ENCODE measurements at places on chromosomes 12 and 14.

GRCh38 chr14:55904086-55904485 is 214.1 kb upstream of the PELI2 start:
- no peak for DNase-seq

DNA sequence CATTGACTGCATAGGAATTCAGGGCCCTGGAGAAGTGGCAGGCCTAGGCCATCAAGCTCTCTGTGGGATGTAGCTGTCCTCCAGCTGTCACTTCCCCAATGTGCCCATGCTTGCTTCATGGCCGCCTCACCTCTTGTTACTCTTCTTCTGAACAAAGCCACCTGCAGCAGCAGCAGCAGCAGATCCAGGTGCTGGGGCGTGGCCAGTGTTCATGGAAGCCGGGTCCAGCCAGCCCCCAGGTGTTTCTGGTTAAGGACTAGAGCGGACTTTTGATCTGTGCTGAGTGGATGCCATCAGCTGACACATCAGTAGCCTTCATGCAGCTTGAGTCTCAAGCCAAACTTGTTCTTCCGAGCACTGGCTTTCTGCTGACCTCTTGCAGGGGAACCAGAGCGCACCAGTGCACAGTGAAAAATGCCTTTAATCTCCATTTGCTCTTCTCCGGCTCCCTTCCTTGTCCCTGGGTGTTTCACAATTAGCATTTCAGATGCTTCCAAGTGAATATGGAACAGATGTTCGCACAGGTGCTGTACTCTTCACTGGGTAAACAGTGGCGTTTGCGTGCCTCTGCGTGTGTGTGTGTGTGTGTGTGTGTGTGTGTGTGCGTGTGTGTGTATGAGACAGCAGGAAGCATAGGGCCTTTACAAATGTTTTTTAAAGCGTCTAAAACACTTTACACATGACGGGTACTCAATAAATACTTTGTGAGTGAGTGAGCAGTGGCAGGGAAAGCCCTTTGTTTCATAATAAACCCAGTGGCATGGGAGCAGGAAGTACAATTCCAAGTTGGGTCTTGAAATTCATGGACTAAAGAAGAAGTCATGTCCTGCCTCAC is 20.1 kb downstream of the TPCN1 start:
- DNase-seq, result no peak

- no peak for DNase-seq
Observed at GRCh38 chr12:93944201-93944600, 204.2 kb upstream of the PLXNC1 start.

- DNase-seq, result no peak
Observed at GRCh38 chr14:35991356-35991755, 165.2 kb downstream of the BRMS1L start.

GRCh38 chr14:70073924-70074566 is 114.7 kb downstream of the SLC8A3 start:
- DNase-seq, result peak; percentile 60

DNA sequence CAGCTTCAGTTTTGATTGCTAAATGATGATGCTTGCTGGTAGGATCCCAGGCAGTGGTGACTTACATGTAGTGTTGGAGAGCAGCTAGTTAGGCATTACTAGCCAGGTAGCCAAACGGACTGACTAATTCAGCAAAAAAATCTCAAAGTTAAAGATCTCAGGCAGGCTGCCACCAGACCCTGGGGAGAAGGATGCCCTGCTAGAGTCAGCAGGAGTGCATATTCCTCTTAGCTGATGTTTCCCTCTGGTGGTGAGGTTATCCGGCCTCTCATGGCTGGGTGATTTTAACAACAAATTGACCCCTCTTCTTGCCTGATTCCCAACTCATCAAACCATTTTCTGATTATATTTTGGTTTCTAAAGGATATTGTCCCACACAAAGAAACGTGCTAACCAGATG is 2.8 kb downstream of the EFS start:
- no peak for DNase-seq

GRCh38 chr12:79451978-79452377 is 238.8 kb downstream of the PAWR start:
- peak; percentile 59 for DNase-seq

DNA sequence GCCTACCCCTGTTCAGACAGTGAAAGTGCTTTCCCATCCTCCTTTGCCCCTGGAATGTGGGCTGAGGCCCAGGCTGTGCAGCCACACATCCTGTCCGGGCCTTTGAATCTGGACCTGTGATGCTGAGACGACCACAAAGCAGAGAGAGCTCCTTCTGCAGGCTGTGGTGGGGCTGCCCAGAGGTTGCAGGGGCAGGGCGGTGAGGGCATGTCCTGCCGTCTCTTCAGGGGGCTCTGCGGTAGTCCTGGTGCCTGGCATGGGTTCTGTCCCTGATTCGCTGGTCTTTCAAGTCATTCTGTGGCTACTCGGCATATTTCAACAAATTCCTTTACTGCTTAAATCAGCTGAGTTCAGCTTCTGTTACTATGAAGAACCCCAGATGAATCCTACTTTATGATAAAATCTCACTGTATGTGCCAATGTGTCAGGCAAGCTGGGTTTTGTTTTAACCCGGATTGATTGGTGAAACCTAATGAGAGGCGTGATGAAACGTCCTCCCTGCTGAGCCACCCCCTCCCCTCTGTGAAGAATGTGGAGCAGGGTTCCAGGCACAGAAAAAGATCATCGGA is 63.4 kb upstream of the DICER1 start:
- no peak for DNase-seq

- DNase-seq, result no peak
Observed at GRCh38 chr12:129619271-129619670, 284.6 kb downstream of the TMEM132D start.

GRCh38 chr12:4388032-4388431 is 8.5 kb upstream of the FGF23 start:
- no peak for DNase-seq

DNA sequence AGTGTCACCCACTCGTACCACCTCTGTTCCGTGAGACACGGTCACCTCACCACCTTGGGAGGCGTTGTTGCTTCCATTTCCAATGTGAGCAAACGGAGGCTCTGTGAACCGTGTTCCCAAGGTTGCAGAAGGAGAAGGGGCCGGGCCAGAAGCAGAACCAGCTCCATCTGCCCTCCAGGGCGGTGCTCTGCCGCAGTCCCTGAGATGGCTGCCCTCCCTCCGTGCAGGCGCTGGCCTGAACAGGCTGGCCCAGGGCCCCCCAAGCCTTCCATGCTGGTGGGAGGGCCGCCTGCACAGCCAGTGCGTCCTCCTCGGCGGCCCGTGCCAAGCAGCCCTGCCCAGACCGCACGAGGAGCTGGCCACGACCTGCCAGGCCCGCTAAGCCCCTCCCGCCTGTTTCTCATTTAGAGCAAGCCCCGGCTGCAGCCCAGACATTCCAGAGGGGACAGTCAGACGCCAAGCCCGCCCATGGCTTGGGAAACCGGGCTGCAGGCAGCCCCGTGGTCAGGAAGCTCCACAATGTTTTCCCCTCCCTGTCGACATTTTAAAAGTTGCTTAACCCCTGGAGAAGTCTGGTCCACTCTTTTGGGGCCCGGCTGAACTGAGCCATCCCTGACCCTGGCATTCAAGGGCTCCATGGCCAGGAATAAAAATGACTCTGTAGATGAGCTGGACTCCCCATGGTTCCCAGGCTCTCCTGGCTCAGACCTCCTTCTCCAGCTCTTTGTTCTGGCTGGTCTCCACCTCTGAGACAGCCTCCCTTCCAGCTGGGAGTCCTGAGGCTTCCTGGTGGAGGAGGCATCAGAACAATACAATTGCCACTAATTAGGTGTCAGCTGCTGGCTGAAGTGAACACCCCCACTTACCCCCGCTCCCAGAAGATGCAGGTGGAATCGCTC is 236.0 kb downstream of the BCL11B start:
- peak; percentile 84 for DNase-seq

DNA sequence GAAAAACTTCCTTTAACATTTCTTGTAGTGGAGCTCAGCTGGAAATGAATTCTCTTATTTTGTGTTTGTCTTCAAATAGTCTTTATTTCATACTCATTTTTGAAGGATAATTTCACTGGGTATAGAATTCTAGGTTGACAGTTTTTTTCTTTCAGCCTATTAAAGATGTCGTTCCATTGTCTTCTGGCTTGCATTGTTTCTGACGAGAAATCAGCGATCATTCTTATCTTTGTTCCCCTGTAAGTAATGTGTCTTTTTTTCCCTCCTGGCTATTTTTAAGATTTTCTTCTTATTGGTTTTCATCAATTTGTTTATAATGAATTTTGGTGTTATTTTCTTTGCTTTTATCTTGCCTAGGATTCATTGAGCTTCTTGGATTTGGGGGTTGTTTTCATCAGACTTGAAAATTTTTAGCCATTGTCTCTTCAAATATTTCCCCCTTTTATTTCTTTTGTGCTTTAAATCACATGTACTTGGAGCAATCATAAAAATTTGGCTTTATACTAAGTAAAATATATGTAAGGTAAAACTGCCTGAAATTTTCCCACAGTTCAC is 89.4 kb downstream of the UNC79 start:
- DNase-seq, result no peak

GRCh38 chr12:58533652-58534051 is 386.7 kb downstream of the LRIG3 start:
- DNase-seq, result no peak

- DNase-seq, result no peak
Observed at GRCh38 chr14:87449016-87449415, 544.0 kb downstream of the GALC start.

- DNase-seq, result peak; percentile 90
Observed at GRCh38 chr12:108302403-108303311, 36.5 kb downstream of the CMKLR1 start.

DNA sequence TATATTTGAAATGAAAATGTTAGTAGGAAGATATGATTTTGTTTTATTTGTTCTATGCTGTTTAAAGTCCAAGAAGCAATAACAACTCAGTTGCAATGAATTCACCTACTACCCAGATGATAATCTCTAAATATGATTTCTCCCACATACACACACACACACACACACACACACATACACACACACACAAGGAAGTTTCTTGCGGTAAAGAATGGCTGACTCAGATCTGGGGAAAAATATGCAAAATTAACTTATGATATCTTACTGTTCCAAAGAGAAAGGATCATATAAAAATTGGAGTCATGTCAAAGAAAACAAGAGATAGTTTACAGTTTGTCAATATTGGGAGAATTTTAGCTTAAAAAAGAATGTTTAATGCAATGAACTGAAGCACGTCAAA is 456.7 kb downstream of the SLC16A7 start:
- DNase-seq, result no peak

DNA sequence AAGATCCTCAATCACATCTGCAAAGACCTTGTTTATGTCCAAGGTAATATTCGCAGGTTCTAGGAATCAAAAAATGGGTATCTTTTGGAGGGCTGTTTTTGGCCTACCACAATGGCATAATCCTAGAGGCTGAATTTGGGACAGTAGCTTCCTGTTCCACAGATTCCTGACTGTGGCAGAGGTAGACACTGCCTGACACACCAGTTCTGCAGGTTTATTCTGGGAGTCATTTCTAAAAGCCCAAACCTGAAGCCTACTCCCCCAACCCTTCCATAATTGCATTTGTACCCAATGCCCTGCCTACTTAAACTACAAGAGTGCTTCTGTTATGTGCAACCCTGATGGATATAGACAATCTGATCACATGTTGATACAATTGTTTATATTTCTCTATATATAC is 378.9 kb downstream of the PCNX1 start:
- DNase-seq, result no peak

DNA sequence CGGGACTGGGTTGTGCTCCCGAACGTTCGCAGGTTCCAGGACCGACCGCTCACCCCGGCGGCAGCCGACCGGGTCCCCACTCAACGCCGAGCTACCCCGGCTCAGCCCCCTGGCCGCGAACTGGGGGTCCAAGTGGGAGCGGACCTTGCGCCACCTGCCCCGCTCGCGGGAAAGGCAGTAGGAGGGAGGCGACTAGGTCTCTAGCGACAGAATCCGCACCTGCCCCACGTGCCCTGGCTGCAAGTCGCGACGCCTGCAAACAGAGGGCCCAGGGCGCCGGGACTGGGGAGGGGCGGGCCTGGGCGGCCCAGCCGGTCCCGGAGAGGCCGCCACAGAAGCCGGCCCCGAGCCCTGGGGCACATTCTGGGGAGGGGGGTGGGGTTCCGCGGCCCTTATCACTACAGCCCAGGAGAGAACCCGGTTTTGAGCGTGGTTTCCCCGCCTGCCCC is 239.2 kb upstream of the CPNE8 start:
- no peak for DNase-seq

GRCh38 chr12:106090591-106091445 is 47.9 kb downstream of the NUAK1 start:
- DNase-seq, result no peak

DNA sequence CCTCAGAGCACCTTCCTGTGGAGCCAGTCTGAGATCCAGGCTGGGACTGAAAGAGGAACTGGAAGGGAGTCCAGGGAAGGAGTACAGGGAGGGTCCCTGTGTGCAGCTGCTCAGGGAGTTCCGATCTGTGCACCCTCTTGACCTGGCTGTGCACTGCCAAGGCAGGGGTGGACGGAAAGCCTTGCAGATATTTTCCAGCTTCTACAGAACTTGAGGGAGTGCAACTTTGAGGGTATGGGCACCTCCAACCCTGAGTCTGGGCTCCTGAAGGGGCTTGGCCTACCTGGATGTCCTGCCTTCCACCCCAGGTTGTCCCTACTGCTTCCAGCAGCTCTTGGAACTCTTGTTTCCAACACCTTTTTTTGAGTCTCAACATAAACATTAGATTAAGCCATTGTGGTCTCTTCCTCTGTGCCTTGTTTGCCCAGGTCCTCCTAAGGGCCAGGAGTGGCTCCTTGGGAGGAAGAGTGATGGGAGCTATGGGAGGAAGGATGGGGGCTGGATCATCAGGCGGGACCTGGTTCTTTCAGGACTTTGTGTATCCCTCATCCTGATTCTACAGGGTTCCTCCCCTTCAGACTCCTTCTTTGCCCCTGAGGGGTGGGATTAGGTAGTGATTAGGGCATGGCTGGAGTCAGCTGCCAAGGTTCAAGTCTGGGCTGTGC is 3.5 kb downstream of the KRT7 start:
- no peak for DNase-seq

DNA sequence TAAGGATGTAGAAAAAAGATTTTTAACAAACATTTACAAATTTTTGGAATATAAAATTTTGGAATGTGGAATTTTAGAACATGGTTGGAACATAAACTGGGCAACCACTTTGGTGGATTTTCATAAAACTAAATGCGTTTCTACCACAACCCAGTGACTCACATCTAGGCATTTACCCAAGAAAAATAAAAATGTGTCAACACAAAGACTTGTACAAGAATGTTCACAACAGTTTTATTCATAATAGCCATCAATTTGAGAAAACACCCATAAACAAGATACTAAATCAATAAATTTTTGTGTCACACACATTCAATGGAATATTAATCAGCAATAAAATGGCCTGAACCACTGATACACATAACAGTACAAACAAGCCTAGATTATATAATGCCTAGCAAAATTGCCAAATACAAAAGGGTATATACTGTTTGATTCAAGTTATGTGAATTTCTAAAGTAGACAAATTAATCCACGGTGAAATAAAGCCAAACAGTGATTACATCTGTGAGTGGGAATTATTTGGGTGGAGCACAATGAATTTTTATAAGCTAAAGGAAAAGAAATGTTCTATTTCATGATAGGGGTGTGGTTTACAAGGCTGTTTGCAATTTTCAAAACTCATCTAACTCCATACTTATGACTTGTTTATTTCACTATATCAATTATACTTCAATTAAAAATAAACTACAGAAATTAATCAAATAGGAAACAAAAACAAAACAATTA is 415.2 kb upstream of the OR4E1 start:
- DNase-seq, result no peak

- no peak for DNase-seq
Observed at GRCh38 chr14:93884950-93885349, 42.2 kb upstream of the FAM181A start.

GRCh38 chr14:103097994-103098957 is 3.8 kb downstream of the EXOC3L4 start:
- no peak for DNase-seq

GRCh38 chr12:97046901-97047300 is 139.8 kb downstream of the NEDD1 start:
- DNase-seq, result no peak

- no peak for DNase-seq
Observed at GRCh38 chr12:102498471-102498870, 18.1 kb upstream of the IGF1 start.

Data from sciatic nerve (tissue), 2 donors.